ENCODE measurements at places on chromosomes 6 and 20.

- no peak for DNase-seq
Observed at GRCh38 chr6:114240796-114241195, 102.0 kb downstream of the HS3ST5 start.

GRCh38 chr6:105402090-105402938, 568 bp downstream of the PREP start:
- peak; percentile 10 for DNase-seq

- DNase-seq: no peak
Observed at GRCh38 chr20:25496165-25496967, 88.9 kb downstream of the GINS1 start.

DNA sequence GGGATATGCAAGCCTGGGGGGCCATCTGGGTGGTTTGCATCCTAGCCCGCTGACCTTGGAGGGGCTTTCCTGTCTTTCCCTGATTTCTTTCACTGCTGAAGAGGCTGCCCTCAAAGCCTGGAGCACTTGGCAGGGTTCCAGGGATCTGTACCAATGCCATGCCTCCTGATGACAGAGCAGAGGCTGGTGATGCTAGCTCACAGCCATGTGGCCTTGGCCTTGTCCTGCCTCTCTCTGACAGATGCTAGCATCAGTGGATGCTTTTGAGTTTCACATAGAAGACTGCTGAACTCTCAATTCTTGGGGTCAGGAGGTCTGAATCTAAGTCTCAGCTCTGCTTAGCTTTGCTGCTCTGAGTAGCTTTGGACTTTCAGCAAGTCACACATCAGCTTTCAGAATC, 21.9 kb upstream of the RREB1 start:
- DNase-seq: no peak

- no peak for DNase-seq
Observed at GRCh38 chr20:31523361-31524283, 9.4 kb downstream of the HM13 start.

DNA sequence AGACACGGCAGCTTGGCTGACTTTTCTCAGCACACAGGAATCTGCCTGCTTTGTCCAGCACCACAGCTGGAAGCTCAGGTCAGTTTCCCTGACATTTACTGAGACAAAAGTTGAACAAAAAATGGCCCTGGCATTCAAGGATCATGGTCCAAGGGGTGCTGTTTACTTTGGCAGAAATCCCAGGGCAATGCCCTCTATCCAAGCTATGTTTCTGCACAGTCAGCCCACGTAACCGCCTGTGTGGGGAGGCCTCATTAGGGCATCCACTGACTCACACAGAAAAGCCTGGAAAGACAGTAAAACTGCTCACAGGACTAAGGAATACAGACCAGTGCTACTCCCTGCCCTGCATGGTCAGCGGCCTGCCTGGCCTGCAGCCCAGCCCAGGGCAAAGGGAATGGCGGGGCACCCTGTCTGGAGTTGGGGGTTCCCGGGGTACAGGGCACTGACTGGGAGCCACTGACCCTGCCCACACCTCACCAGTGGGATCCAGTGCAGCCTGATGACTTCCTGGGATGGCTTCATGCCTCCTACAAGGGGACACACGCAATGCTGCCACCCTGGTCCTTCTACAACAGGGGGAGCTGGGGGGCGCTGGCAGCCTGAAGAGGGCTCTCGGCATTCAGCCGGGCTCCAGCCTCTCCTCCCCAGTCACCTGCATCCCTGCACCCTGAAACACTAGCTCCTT, 77.1 kb downstream of the NINL start:
- no peak for DNase-seq

GRCh38 chr20:57439432-57439831, 48.2 kb downstream of the RBM38 start:
- no peak for DNase-seq

DNA sequence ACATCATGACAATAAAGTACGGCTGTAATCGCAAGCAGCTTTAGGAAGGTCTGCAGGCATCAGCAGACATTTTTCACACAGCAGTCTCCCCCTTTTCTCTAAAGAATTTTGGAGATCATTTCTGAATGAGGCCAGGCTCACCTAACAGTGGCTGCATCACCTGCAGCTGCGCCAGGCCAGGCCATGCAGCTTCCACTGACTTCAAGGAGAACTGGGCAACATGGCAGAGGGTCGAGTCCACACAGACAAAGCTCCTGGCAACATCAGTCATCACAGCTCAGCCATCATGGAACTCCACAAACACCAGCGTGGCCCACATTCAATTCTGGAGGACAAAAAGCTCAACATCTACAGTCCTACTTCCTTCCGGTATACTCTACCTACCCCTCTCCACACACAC, 17.8 kb upstream of the FOXC1 start:
- no peak for DNase-seq

DNA sequence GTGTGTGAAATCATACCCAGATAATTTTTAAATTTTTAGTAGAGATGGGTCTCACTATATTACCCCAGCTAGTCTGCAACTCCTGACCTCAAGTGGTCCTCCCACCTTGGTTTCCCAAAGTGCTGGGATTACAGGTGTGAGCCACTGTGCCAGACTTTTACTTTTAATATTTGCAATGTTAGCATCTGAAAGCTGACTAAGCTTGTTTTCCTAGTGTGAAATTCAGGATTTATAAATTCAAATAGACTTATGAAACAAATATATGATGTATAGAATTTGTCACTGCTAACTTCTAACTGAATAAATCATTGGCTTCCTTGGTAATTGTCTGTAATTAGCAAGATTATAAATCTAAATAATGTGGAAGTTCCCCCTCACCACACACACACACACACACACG, 58.8 kb upstream of the SLC22A23 start:
- DNase-seq: no peak

DNA sequence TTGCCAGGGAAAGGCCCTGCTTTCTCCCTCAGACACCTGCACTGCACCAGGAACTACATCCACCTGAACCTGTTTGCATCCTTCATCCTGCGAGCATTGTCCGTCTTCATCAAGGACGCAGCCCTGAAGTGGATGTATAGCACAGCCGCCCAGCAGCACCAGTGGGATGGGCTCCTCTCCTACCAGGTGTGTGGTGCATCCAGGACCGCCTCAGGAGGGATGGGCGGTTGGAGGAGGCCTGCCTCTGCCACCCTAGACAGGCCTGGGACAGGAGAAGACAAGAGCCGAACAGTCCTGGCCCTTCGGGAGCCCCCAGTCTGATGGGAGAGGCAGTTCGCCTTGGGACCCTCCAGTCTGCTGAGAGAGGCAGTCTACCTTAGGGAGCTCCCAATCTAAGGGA, 24.2 kb downstream of the GLP1R start:
- no peak for DNase-seq

GRCh38 chr6:26296857-26297648, 67.9 kb upstream of the BTN3A2 start:
- DNase-seq: no peak

DNA sequence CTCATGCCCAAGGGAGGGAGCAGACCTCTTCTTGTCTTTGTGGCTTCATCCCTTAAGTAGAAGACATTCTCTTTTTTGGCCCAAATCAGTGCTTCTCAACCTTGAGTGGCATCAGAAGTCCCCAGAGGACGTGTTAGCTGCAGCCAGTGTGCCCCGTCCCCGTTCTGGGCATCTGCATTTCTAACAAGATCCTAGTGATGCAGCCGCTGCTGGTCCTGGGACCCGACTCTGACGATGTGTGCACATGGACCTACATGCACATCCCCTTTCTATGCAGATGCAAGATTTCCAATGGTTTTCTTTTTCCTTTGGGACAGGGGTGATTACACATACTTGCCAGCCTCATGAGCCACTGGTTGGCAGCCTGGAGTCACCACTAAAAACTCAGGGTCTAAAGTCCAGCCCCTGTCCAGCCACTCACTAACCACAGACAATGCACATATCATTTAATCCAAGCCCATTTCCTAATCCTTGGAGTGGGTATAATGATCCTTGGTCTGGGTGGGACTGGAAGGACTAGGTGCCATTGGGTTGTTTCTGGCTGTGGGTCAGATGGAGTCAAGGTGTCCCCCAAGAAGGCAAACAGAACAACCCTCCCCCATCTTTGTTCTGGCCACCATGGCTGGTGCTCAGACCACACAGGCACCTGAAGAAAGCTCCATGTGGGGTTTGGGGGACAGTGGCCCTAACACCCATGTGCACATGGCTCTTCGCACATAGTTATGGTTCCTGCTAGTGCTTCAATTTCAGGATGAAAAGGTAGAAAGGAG, 6.4 kb downstream of the ACSS1 start:
- DNase-seq: no peak

DNA sequence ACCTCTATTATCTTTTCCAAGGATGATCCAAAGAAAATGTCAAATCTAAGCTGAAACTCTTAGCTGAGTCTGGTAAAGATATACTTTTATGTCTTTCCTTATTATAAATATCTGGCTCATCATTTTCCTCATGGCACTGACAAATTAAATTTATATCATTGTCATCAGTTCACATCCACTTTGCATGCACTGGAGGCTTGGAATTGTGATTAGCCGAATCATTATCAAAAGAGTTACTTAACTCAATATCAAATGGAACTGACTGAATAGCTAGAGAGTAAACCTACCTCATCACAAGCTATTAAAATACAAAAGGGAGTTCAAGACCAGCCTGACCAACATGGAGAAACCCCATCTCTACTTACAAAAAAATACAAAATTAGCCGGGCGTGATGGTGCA, 713.9 kb upstream of the MARCKS start:
- DNase-seq: no peak

GRCh38 chr20:62136283-62137091, 6.7 kb downstream of the PSMA7 start:
- DNase-seq: no peak

- no peak for DNase-seq
Observed at GRCh38 chr6:137197684-137198645, 21.2 kb downstream of the IFNGR1 start.

DNA sequence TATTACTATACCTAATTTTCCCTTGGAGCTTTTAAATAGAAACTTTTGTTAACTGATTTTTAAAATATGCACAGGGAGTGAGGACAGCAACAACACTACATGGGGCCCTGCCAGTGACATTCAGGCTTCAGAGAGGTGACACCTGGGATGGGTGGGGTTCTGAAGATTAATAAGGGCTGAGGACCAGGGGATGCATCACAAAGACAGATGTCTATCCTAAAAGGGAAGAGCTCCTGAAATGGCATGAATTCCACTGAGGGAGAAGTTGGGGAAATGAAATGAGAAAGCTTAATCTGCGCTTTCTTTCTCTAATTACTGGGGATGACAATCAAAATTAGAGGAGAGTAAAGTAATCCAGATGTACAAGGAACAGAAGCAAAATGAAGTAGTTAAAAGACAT, 162.8 kb downstream of the BTBD9 start:
- no peak for DNase-seq

- no peak for DNase-seq
Observed at GRCh38 chr6:152160346-152160745, 352.9 kb downstream of the ESR1 start.

DNA sequence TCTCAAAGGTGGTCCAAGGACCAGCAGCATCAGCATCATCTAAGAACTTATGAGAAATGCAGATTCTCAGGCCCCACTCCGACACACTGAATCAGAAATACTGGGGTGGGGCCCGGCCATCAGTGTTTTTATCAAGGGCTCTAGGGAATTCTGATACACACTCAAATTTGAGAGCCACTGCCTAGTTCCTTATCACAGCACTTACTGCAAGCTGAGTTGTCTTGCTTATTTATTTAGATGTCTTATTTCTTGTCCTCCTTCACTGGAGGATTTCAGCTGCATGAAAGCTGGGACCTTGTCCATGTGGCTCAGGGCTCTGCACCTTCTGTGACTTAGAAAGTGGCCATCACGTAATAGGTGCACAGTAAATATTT, 139.4 kb upstream of the RREB1 start:
- DNase-seq: no peak

DNA sequence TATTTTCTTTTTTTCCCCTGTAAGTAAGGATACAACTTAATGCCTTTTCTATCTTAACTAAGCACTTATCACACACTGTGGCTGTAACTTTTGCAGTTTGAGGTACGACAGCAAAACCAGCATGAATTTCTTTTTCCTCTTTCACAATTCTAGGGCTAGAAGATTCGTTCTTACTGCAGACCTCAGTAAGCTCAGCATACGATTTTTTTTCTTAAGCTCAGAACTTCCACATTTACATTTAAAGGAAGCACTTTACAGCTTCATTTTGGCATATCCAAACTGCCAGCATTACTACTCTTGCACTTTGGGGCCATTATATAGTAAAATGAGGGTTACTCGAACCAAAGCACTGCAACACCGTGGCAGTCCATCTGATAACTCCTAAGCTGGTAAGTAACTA, 889 bp upstream of the CHMP4B start:
- no peak for DNase-seq

GRCh38 chr6:30678964-30679726, 6.3 kb upstream of the DHX16 start:
- no peak for DNase-seq

DNA sequence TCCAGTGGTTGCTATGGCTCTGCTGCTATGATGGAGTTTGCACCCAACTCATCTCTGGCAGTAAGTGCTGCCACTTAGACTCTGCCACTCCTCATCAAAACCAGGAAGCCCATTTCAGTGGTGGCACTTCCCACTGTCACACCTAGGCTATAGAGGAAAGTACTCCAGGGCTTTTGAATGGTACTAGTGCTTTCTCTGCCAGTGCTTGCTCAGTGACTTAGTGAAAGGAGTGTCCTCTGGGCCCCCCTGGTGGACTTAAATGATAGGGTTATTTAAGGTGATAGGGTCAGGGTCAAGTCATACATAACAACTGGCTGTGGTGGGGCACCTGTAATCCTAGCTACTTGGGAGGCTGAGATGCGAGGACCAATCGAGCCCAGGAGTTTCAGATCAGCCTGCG, 22.8 kb downstream of the FITM2 start:
- no peak for DNase-seq

DNA sequence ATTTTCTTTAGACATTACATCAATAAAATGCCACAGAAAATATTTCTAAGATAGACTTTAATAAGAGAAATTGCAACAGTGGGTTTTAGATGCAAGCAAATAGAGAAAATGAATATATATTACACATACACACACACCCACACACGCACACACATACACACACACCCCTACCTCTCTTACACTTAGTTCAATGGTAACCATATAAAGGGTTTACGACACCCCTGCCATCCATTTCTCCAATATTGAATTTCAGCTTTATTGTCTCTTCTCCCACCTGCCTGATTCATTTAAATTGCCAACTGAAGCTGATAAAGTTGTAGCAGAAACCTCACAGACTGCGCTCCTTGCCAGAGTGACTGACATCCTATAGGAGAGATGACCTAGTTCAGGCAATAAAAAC, 154.6 kb downstream of the ADAT2 start:
- DNase-seq: no peak

- DNase-seq: no peak
Observed at GRCh38 chr6:136521427-136521826, 28.8 kb downstream of the MAP7 start.

DNA sequence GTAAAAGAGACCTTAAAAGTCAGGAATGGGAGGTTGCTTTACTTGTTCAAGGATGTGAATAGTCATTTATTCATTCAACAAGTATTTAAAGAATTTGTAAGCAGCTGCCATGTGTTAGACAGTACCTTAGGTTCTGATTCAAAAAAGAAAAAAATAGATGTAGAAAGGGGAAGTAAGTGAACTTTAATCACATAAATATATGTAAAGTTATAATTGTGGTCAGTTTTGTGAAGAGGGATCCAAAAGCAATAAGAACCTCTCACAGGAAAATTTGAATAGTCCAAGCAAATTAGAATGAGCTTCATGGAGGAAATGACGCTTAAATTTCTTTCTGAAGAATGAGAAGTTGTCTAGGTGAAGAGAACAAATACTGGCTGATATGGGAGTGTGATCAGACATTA, 596.1 kb upstream of the CITED2 start:
- DNase-seq: no peak

All from HS-5 (cell line).